ENCODE measurements at places on chromosomes 2 and 18. TPM values are rescaled to one million over a fixed set of nuclear protein-coding genes. Genes with fewer than 3 reads are reported as not detected.

COL3A1 gene
- not detected for total RNA-seq

FSHR gene
- total RNA-seq = not detected

BOD1L2 gene
- total RNA-seq = not detected

DSC3 gene
- 0.03 TPM for total RNA-seq

SERPINB3 gene
- not detected for total RNA-seq

TTC32 gene
- total RNA-seq = 7.0 TPM

TMEM178A gene
- not detected for total RNA-seq

UGT1A3 gene
- total RNA-seq = 1.2 TPM

NAT8 gene
- not detected for total RNA-seq

FARSB gene
- total RNA-seq = 10.0 TPM

IL36RN gene
- total RNA-seq = 1.4 TPM

LINC00305 gene
- not detected for total RNA-seq

FHOD3 gene
- total RNA-seq = not detected

TTC27 gene
- 10.9 TPM for total RNA-seq

NAGK gene
- 17.8 TPM for total RNA-seq

HOXD3 gene
- total RNA-seq = not detected

IDH1 gene
- total RNA-seq = 85.9 TPM

PARD6G gene
- 0.20 TPM for total RNA-seq
